ENCODE measurements at places on chromosomes 4 and X.

GRCh38 chrX:64152857-64153256 is 52.7 kb downstream of the AMER1 start:
- DNase-seq, result no peak

DNA sequence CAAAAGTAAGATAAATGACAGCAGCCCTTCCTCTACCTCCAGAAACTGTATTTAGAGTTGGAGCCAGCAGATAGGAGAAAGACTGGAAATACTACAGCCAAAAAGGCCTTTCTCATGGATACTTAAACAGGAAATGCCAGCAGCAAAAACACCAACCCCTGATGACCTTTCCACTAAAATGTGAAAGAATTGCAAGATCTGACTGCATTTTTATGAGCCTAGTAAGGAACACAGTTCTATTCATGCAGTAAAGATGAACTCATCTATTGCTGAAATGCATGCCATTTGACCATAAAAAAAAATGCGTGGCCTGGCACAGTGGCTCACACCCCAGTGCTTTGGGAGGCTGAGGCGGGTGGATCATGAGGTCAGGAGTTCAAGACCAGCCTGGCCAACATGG is 19.9 kb downstream of the ABCG2 start:
- DNase-seq, result no peak

DNA sequence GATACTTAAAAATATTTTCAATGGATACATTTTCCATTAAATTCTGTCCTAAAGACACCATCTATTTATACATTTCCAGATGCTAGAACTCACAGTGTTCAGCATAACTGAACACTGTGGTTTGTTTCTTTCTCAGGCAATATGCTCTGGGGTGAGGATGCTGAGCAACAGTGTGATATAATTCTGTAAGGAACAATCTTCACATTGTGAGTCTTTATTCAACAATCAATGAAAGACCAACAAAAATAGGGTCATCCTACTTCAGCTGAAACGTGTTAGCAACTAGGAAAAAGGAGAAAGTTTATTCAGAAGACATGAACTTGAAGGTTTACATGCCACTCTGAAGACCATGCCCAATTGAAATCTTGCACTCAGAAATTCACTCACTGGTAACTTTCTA is 284.8 kb downstream of the UNC5C start:
- DNase-seq, result no peak

GRCh38 chr4:53037892-53038291 is 175.8 kb downstream of the RASL11B start:
- DNase-seq, result no peak

GRCh38 chr4:6008766-6009385 is 9.4 kb downstream of the C4orf50 start:
- no peak for DNase-seq

DNA sequence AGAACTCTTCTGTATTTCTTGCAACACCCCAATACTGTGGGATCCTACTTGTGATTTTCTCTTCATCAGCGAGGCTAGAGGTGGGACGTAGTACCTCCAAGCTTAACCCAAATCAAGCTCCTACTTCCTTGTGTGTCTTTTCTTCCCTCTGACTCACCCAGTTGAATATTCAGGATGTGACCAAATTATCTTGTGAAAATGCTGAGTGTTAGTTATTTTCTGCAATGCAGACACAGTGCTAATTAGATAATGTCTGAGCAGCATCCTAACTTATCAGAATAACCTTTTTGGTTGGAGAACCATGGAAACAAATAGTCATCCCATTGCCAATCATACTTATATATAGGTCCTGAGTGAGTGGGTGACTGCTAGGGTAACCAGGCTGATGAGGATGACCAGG is 2.4 kb downstream of the MEPE start:
- no peak for DNase-seq

DNA sequence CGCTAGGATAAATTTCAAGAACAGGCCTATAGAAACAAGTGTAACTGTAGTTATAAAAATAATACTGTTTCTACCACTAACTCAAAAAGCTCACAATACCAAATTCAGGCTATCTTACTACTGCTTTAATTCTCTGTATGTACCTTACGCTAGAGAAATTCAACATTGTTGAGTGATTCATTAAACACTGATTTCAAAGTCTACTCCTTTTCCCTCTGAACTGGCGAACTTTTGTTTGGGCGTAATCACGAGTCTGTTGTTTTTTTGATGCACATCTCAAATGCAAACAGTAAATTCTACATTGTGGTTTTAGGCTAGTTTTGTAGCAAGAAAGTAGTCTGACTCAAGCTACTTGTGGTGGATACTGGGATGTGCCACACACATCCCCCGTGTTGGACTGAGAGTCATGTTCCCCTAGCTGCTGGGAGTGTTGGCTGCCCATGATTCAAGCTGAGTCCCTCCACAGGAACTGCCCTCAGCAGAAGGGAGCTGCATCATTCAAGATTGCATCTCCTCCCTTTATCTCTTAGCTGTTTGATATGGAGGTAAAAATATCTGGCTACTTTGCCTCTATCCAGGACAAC is 406.1 kb downstream of the RAPGEF2 start:
- DNase-seq, result no peak

DNA sequence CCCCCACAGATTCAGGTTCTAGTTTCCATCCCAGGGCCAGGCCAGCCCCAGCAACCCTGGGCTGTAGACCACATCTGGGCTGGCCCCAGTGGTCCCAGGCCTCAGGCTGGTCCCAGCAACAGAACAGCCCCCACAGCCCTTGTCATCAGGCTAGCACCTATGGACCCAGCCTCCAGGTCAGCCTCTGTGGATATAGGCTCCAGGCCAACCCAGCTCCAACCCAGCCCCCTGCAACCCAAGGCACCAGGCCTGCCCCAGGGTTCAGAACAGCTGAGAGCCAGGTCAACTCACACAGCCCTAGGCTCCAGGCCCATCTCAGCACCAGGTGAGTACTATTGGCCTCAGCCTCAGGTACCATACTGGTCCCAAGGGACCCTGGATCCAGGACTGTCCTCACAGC is 155.3 kb downstream of the PWWP3B start:
- no peak for DNase-seq

Data from HuH-7.5 (cell line).